Prostate gland (tissue), 2 donors: ENCODE measurements at places on chromosomes 16 and 17. TPM values are rescaled to one million over a fixed set of nuclear protein-coding genes. Genes with fewer than 3 reads are reported as not detected.
A peak's percentile ranks its signal among the peaks of the same experiment; 100 is the strongest.

GRCh38 chr16:17160920-17161431 lies 309.8 kb downstream of the XYLT1 start:
- no peaks in the 10 kb centered on the region for H3K4me1 ChIP-seq
- no peak for DNase-seq
- H3K36me3 ChIP-seq, result no peaks in the 10 kb centered on the region
- no peaks in the 10 kb centered on the region for H3K27me3 ChIP-seq
- H3K4me3 ChIP-seq, result no peak overlapping the region

- H3K27me3 ChIP-seq, result no peaks in the 10 kb centered on the region
- no peak overlapping the region for H3K27ac ChIP-seq
- no peaks in the 10 kb centered on the region for H3K4me1 ChIP-seq
- no peak overlapping the region for H3K4me3 ChIP-seq
- DNase-seq, result no peak
These were observed 25.9 kb downstream of the MYH3 start for GRCh38 chr17:10631048-10631700.

DNA sequence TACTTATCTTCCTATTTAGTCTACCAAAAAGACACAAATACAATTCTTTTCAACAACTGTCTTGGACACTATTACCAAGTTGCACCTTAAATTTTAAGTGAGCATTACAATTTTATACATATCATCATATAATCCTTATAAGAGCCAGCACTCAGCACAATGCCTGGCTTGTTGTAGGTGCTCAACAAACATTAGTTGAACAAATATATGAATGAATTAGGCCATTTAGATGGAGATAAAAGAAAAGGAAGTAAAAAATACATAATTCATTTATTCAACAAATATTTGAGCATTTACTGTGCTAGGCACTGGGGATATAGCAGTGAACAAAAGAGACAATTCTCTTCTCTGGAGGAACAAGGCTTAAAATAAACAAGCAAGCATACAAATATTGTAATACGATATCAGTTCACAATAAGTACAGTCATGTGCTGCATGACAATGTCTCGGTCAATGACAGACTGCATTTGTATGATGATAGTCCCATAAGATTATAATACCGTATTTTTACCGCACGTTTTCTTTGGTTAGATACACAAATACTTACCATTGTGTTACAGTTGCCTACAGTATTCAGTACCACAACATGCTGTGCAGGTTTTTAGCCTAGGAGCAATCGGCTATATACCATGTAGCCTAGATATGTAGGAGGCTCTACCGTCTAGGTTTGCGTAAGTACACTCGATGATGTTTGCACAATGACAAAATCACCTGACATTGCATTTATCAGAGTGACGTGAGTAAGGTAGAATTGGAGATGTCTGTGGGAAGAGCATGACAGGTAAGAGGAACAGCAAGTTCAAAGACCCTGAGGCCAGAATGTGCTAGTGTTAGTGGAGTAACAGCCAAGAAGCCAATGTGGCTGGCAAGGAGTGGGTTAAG lies 86.4 kb upstream of the HS3ST2 start:
- H3K27me3 ChIP-seq, result no peaks in the 10 kb centered on the region
- H3K27ac ChIP-seq, result peak overlapping the region; percentile 37
- H3K4me1 ChIP-seq, result peaks cover 10% of the 10 kb centered on the region
- no peaks in the 10 kb centered on the region for H3K36me3 ChIP-seq

DNA sequence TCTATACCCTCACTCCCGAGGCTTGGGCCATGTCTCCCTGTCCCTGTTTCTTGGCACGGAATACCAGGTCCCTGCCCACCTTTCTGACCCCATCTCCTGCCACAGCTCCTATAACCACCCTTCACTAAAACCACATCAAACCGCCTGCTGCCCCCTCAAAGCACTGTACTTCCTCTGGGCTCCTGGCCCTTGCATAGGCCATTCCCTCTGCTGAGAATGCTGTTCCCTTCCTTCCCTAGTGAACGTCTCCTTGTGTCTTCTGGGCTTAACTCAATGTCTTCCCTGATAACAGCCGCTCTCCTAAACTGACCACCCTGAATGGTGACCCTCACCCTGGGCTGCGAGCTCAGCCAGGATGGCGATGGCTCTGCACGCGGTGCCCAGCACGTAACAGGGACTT lies 10.7 kb downstream of the AANAT start:
- no peak overlapping the region for H3K27ac ChIP-seq
- DNase-seq, result no peak
- no peaks in the 10 kb centered on the region for H3K27me3 ChIP-seq
- H3K4me3 ChIP-seq, result no peak overlapping the region

TUFM gene
- 151 TPM for total RNA-seq

DNA sequence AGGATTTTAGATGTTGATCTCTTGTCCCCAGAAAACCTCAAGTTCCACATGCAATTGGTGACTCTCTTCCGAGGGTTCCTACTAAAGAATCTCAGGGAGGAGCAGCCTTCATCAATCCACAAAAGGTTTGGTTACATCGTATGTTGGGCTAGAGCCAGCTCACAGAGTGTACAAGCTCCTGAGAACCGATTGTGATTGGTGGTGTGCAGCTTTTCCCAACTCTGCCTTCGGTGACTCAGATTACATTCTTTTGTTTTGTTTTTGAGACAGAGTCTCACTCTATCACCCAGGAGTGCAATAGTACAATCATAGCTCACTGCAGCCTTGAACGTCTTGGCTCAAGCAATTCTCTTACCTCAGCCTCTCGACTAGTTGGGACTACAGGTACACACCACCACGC lies 172.4 kb downstream of the PMP22 start:
- no peak overlapping the region for H3K4me3 ChIP-seq
- no peaks in the 10 kb centered on the region for H3K4me1 ChIP-seq
- no peak for DNase-seq
- H3K36me3 ChIP-seq, result no peaks in the 10 kb centered on the region
- no peaks in the 10 kb centered on the region for H3K27me3 ChIP-seq
- no peak overlapping the region for H3K27ac ChIP-seq

GRCh38 chr17:21218101-21218500 lies 4.1 kb upstream of the TMEM11 start:
- no peaks in the 10 kb centered on the region for H3K27me3 ChIP-seq
- H3K4me1 ChIP-seq, result peaks cover 5% of the 10 kb centered on the region
- no peak overlapping the region for H3K4me3 ChIP-seq
- no peak overlapping the region for H3K27ac ChIP-seq

- H3K4me3 ChIP-seq, result no peak overlapping the region
- H3K36me3 ChIP-seq, result no peaks in the 10 kb centered on the region
- H3K27ac ChIP-seq, result peak overlapping the region; percentile 51
- DNase-seq, result peak; percentile 64
- peaks cover 26% of the 10 kb centered on the region for H3K4me1 ChIP-seq
- no peaks in the 10 kb centered on the region for H3K27me3 ChIP-seq
These were observed 16.4 kb downstream of the CDK5RAP3 start for GRCh38 chr17:47987240-47987835.

NUBP2 gene
- total RNA-seq, result 98.4 TPM

- no peaks in the 10 kb centered on the region for H3K36me3 ChIP-seq
- no peak overlapping the region for H3K4me3 ChIP-seq
- no peak for DNase-seq
These were observed 223.3 kb upstream of the CHMP6 start for GRCh38 chr17:80768389-80768788.

GRCh38 chr17:36655726-36656125 lies 54.3 kb downstream of the MRM1 start:
- no peak overlapping the region for H3K4me3 ChIP-seq
- H3K36me3 ChIP-seq, result no peaks in the 10 kb centered on the region
- DNase-seq, result no peak
- H3K27me3 ChIP-seq, result peaks cover 7% of the 10 kb centered on the region

ARHGAP23 gene
- total RNA-seq, result 27.3 TPM

VAT1L gene
- total RNA-seq, result 0.05 TPM

GRCh38 chr17:64412944-64413381 lies 22.3 kb upstream of the PECAM1 start:
- H3K27me3 ChIP-seq, result no peaks in the 10 kb centered on the region
- no peak overlapping the region for H3K4me3 ChIP-seq
- H3K4me1 ChIP-seq, result no peaks in the 10 kb centered on the region

GRCh38 chr17:43377056-43377810 lies 21.6 kb upstream of the ARL4D start:
- H3K4me3 ChIP-seq, result no peak overlapping the region
- H3K36me3 ChIP-seq, result no peaks in the 10 kb centered on the region
- DNase-seq, result no peak
- H3K27me3 ChIP-seq, result no peaks in the 10 kb centered on the region
- H3K4me1 ChIP-seq, result no peaks in the 10 kb centered on the region
- H3K27ac ChIP-seq, result no peak overlapping the region

AURKB gene
- 2.1 TPM for total RNA-seq

TMEM100 gene
- total RNA-seq, result 3.2 TPM

DOC2A gene
- 3.0 TPM for total RNA-seq

GRCh38 chr16:27308792-27309191 lies 5.0 kb upstream of the IL4R start:
- H3K4me3 ChIP-seq, result no peak overlapping the region
- no peak overlapping the region for H3K27ac ChIP-seq
- no peaks in the 10 kb centered on the region for H3K4me1 ChIP-seq
- H3K27me3 ChIP-seq, result no peaks in the 10 kb centered on the region
- no peaks in the 10 kb centered on the region for H3K36me3 ChIP-seq

- no peak overlapping the region for H3K4me3 ChIP-seq
- H3K36me3 ChIP-seq, result no peaks in the 10 kb centered on the region
- H3K27ac ChIP-seq, result no peak overlapping the region
These were observed 54.0 kb upstream of the COX10 start for GRCh38 chr17:14015271-14015670.

DNA sequence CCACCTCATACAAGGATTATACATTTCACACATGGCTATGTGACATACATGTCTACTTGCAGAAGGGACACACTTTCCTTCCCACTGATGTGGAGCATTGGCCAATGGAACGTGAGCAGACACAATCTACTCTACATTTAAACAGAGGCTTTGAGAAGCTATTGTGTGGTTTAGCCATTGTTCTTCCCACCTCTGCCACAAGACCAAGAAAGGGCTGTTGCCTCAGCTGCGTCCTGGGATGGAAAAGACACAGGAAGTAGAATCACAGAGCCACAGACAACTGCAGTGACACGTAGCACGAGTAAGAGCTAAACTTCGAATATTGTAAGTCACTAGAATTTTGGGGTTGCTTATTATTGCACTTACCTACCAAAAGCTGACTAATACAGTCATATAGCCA lies 33.3 kb downstream of the PRKCB start:
- no peaks in the 10 kb centered on the region for H3K4me1 ChIP-seq
- H3K4me3 ChIP-seq, result no peak overlapping the region
- no peaks in the 10 kb centered on the region for H3K36me3 ChIP-seq
- no peaks in the 10 kb centered on the region for H3K27me3 ChIP-seq
- H3K27ac ChIP-seq, result no peak overlapping the region

- no peak overlapping the region for H3K4me3 ChIP-seq
- H3K4me1 ChIP-seq, result no peaks in the 10 kb centered on the region
- DNase-seq, result no peak
- H3K27me3 ChIP-seq, result no peaks in the 10 kb centered on the region
These were observed 7.2 kb upstream of the TLE7 start for GRCh38 chr16:71449020-71449419.

GRCh38 chr17:45306623-45307022 lies 10.2 kb downstream of the MAP3K14 start:
- no peak overlapping the region for H3K4me3 ChIP-seq
- H3K36me3 ChIP-seq, result no peaks in the 10 kb centered on the region
- peaks cover 22% of the 10 kb centered on the region for H3K4me1 ChIP-seq

DNA sequence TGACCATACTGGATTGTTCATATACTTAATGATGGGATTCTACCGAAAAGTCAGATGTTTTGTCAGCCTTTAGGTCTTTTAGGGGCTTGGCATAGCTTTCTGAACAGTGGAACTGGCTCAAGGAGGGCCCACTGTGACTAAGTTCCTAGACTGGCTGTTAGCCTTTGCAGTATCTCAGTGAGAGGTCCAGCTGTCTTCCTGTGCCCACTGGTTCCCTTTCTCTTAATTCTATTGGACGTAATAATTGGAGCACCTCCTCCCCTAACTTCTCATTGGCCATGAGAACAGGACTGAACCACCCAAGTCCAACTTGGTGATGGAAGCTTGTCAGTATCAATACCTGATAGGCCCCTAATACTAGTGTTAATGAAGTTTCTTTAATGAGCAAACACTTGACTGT lies 13.5 kb downstream of the KPNA2 start:
- H3K27ac ChIP-seq, result no peak overlapping the region
- no peak overlapping the region for H3K4me3 ChIP-seq
- H3K4me1 ChIP-seq, result no peaks in the 10 kb centered on the region
- no peaks in the 10 kb centered on the region for H3K27me3 ChIP-seq

NUDT16L1 gene
- 75.3 TPM for total RNA-seq

CCL7 gene
- not detected for total RNA-seq

TVP23A gene
- total RNA-seq, result 5.8 TPM

DNA sequence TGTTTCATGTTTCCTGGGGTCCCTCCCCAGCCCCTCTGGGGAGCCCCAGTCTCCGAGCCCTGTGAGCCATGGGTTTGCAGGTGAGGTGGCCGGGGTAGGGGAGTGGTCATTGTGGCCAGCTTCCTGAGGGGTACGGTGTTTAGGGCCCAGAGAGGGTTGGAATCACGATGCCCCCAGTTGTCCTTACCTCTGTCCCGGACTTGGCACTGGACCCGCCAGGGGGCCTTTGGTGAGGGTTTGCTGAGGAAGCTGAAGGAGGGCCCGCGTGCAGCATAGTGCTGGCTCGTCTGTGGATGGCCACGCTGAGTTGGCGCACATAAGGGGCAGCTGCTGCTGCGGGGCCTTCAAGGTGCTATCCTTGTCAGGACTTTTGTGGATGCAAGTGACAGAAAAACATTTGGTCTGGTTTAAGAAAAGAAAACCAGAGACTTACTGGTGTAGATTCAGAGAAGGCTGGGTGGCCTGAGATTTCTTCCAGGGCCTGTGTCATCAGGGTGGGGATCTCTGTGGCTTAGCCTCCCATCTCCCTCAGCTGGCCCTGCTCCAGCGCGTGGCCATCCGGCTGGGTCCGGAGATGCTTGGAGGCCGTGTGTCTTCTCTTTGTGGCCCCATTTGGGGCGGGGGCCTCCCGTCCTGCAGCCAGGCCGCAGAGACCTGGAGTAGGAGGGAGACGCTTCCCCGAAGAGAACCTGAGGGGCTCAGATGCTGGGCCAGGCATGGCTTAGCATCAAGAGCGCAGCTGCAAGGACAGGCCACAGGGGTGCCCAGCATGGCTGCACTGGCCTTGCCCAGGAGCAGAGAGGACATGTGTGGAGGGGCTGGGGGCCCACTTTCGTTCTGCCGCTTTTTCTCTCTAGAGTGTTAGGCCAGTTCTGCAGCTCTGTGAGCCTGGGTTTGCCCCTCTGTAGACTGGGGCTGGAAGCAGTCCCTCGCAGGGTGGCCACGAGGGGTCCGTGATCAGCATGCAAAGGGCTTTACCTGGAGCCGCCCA lies 33.7 kb upstream of the NUDT16L1 start:
- DNase-seq, result no peak
- no peak overlapping the region for H3K4me3 ChIP-seq
- H3K27me3 ChIP-seq, result no peaks in the 10 kb centered on the region
- no peaks in the 10 kb centered on the region for H3K36me3 ChIP-seq

GRCh38 chr16:49454426-49455180 lies 81.0 kb downstream of the C16orf78 start:
- no peak overlapping the region for H3K4me3 ChIP-seq
- no peaks in the 10 kb centered on the region for H3K36me3 ChIP-seq
- H3K4me1 ChIP-seq, result no peaks in the 10 kb centered on the region

DNA sequence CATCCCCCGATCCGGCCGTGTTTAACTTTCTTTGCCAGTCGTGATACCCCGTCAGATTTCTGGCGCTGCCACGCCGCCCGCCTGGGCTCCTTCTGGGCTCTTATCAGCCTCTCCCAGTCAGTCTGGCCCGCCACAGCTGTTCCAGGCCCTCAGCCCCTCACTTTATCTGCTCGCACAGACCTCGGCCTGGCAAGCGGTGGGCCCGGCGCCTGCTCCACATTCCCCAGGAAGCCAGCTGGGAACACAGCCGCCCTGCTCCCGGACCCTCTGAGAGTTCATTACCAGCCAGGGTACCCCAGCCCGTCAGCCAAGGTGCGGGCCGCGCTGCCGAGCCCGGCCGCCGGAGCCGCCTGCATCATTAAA lies 157.5 kb downstream of the ZNF423 start:
- H3K27ac ChIP-seq, result no peak overlapping the region
- no peaks in the 10 kb centered on the region for H3K4me1 ChIP-seq
- H3K27me3 ChIP-seq, result no peaks in the 10 kb centered on the region
- DNase-seq, result no peak
- H3K36me3 ChIP-seq, result no peaks in the 10 kb centered on the region
